ENCODE measurements at places on chromosomes 5 and 9.

GRCh38 chr5:142527664-142528295 lies 158.1 kb downstream of the FGF1 start:
- DNase-seq: no peak

DNA sequence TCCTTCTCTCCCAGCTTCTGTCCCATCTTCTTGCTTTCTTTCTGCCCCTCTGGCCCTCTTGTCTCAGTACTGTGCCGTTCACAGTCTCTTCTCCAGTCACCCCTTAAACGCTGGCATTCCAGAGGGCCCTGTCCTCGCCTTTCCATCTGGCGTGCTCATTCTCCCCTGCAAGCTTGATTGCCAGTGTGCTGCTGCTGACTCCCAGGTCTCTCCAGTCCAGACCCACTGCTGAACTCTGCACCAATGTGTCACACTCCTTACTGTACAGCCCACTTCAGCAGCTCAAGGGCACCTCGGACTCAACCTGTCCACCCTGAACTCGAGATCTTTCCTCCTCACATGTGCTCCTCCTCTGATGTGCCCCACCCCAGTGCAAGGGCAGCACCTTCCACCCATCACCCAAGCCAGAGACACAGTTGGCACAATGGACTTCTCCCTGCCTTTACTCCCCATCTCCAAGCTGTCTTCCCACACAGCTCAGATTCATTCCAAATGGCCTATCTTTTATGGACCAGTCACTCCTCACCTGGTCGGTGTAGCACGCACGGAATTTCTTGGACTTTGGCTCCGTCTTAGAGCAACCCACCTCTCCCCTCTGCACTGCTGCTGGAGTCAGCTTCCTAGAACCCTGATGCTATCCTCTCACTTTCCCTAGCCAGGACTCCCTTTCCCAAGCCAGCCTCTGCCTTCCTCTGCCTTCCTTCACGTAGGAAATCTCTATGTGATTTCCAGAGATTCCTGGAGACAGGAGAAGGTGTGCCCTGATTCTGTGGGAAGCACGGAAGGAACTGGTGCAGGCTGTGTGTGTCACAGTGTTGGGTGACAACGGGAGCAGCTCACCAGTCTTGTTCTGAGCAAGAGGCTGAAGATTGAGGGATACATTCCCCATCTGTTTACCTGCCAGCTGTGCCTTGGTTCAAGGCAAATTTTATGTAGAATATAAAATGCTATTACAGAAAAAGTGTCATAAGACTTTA lies 26.0 kb upstream of the SLC2A8 start:
- DNase-seq: no peak

GRCh38 chr5:168699002-168699401 lies 119.8 kb upstream of the PANK3 start:
- no peak for DNase-seq

DNA sequence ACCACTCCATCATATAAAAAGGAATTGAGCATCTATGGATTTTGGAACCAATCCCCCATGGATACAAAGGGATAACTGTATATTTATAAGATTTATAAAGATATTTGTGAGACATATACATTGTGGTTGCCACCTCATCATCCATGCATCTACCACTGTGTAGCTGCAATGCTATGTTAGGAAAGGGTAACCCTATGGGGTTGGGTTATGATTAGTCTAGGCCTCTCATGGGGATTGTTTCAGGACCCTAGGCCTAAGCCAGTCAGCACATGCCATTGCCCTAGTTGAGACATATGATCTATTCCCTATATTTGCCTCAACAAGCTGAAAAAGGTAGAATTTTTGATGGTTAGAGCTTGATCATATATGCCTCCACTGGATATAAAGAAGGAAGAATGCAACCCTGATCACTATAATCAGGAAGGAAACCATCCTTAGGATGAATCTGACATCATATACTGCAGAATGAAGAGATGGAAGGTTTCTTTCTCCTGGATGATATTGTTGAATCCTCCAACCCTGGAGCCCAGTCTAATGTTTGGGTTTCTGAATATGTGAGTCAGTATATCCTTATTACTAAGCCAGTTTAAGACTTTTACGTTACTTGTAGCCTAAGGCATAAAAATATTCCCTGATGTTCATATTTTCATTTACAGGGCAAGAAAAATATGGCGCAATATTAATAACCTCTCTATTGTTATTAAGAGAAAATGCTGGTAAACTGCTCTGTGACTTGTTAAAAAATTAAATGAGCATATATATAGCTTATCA lies 94.2 kb downstream of the ADAMTS19 start:
- DNase-seq: no peak

DNA sequence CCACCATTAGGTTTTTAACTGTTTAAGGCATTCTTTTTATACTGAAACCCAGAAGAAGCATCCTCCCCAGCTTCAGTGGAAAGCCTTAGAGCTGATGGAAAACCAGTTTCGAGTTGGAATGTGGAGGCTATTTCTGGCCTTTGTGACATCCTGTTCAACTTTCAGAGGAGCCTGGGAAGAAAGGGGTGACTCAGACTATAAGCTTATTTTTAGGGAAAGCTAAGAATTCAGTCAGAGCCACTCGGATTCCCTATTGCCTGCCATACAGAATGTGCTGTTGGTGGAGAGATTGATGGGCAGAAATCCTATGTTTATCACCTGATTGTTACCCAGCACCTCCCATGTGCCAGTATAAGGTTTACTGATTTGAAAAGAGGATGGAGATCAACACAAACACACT lies 19.8 kb downstream of the PALM2AKAP2 start:
- no peak for DNase-seq

- DNase-seq: no peak
Observed at GRCh38 chr5:160627921-160628618, 206.4 kb downstream of the PTTG1 start.

DNA sequence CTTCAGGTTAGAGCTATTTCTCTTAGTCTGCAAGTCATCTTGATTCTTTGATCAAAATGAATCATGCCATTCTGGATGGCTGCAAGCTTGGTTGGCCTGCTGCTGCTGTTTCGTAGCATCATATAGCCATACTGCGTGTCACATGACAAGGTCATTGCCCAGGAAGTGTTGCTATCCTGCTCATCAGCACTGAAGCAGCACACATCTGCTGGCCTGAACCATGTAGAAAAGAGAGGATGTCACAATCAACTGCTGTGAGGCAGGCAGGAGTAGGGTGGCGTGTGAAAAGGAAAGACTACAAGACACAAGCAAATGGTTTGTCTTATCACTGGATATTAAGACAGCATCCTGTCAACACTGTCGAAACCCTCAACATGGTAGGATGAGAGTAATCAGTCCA lies 376.7 kb upstream of the RORB start:
- no peak for DNase-seq

Measured in iPS DF 6.9 (cell line).